ENCODE measurements at places on chromosomes 5 and 9.

GRCh38 chr5:73690015-73690414 is 64.0 kb downstream of the ARHGEF28 start:
- no peak for DNase-seq

DNA sequence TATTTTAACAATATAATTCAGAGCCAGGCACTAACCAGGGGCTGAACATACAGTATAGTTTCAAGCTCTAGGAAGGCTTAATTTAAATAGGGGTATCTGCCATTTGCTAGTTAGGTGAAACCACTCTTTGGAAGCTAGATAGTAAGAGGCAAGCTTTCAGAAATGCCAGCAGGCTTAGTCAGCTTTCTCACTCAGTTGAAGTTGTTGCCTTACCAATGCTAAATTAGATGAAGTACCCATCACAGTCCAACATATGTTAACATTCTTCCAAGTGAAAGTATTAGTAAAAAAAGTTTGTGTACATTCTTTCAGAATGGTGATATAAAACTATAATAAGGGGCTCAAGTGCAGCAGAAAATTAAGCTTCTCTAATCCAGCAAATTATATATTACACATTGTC is 215.0 kb downstream of the CNTLN start:
- DNase-seq = peak; percentile 26

DNA sequence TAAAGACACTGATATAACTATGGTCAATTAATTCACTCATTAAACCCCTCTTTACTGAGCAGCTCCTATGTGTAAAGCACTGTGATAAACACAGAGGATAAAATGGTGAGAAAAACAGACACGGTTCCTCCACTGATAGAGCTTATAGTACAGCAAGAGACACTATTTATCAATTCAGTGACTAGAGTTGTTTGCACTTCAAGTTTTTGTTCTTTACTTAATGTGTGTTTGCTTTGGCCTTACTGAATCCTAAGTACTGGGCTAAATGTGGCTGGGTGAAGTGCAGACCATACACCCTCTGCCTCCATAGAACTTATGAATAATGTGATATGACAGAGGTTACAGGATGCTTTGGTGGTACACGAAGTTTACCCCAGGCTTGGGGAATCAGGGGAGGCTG is 80.1 kb upstream of the ITGA1 start:
- DNase-seq = no peak

- peak; percentile 84 for DNase-seq
These were observed 42.8 kb upstream of the STXBP1 start for GRCh38 chr9:127568971-127569885.

DNA sequence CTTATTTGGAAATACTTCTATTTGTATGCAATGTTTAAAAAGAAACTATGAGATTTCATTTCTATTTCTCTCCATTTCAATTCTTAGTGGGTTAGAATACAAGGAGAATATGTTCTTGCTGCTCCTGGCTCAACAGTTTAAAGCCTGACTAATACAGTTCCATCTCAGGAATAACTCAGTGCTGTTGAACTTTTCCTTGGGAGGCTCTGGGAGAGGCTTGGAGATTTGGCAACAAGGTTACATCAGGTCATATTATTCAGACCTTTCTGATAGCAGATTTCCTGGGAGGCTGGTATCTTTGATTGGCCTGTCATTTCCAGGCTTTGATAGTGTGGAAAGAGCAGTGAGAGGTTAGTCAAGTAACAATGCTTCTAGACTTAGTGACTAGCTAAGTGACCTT is 481.7 kb upstream of the KLF4 start:
- DNase-seq = no peak

DNA sequence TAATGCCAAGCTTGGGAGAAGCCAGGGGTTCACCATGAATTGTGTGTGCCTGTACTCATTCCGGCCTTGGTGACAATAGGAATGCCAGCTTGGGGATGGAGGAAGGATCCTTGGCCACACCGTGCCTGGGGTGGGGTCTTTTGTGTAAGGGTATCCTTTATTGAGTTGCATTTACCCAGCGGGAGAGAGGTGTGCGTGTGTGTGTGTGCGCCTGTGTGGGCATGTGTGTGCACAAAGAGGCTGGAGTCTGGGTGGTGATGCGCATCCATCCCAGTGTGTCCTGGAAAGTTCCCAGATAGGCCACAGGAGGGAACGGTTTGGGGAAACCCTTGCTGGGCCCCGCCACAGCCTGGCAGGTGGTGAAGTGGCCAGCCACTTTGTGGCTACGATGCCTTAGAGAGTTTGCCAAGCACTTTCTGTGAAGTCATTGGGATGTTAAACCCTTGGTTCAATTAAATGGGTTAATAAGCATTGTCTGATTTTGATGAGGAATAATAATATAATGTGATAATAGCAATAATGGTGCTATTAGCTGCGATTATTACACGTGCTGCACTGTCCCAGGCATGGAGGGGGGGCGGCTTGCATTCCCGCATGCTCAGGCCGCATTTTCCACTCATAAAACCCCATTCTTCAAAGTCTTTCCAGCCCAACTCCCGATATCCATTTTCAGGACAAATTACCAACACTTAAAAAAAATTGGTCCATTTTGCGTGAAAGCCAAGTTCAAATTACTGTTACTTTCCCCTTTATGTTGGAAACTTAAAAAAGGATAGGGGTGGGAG is 13.7 kb downstream of the PITX1 start:
- no peak for DNase-seq

DNA sequence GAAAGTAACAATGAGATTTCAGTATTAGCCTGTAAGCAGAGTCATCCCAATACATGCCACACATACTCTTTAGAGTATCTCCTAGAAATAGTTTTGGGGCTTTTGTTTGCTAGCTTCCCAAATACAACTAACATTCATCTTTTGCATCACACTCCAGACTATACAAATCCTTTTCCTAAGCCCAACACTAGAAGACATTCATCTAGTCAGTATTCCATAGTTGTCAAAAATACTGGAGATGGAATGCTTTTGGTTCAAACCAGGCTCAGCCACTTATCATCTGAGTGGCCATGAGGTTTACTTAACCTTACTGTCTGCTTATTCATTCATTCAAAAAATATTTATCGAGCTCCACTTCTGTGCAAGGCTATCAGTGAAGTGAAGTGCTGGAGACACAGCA is 205.1 kb upstream of the SGCD start:
- DNase-seq = no peak

- no peak for DNase-seq
These were observed 76.6 kb downstream of the PPIC start for GRCh38 chr5:122959740-122960445.

DNA sequence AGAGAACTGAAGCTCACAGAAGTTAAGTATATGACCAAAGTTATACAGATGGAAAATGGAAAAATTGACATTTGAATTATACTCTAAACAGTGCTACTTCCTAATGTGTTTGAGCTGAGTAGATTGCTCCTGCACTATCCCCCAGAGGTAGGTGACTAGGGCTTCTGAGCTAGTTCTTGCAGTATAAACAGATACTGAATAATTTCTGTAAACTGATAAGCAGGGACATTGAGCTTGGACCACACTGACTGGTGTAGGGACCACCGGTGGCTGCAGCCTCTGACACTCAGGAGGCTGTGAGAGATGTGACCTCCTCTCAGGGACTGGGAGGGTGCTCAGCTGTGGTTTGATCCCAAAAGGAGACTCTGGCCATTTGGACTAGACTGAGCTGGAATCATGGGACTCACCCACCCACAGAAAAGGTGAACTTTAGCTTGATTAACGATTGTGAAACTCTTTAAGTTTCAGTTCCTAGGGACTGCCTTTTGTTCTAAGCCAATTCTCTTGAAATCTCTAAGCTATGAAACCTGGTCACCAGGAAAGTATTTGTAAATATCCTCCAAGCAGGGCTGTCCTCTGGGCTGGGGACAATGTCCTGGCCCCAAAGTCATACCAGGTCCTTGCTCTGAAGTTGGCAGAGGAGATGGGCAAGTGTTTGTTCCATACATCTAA is 291.5 kb downstream of the SEC61B start:
- DNase-seq = no peak

GRCh38 chr9:120478208-120478607 is 101.8 kb downstream of the CDK5RAP2 start:
- peak; percentile 13 for DNase-seq

DNA sequence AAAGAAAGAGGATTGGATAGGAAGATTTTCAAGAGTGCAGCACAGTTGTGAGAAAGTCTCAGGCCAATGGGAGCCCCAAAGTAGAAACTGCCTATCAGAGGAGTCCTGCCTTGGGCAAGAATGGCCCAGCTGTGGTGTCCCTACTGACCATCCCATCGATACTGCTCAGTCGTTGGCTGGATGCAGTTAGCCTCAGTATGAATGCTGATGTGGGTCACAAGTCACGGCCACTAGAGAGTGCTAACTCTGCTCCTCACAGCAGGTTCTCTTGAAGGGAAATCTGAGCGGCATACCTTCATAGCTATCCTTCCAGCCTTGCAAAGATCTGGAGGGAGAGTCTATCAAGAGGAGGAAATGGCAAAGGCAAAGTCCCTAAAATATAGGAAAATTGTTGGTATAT is 11.6 kb upstream of the CETN3 start:
- DNase-seq = peak; percentile 11

DNA sequence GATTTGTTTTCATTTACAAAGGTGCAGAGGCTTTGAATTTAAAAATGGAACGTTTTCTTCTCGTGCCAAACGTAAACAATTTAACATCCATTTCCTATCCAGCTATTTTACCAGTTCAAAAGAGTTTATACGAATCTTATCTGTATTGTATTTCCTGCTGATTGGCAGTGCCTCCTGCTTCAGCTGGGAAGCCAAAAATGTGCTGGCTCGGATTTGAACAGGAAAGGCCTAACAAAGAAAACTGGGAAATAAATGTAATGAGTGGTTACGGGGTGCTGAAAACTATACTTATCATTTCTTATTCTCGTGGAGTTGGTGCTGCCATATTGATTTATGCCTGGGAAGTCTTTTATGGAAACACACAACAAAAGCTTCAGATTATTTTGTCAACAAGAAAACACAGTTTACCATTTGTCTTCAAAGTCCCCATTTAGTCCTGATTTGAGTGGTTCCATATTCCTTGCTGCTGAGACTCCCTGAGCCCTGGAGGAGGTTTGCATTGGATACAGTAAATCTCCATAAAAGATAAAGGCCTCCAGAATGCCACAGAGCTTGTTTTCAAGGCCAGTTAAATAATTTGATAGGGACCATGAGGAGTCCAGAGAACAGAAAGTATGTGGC is 507.4 kb downstream of the RASEF start:
- DNase-seq = no peak

DNA sequence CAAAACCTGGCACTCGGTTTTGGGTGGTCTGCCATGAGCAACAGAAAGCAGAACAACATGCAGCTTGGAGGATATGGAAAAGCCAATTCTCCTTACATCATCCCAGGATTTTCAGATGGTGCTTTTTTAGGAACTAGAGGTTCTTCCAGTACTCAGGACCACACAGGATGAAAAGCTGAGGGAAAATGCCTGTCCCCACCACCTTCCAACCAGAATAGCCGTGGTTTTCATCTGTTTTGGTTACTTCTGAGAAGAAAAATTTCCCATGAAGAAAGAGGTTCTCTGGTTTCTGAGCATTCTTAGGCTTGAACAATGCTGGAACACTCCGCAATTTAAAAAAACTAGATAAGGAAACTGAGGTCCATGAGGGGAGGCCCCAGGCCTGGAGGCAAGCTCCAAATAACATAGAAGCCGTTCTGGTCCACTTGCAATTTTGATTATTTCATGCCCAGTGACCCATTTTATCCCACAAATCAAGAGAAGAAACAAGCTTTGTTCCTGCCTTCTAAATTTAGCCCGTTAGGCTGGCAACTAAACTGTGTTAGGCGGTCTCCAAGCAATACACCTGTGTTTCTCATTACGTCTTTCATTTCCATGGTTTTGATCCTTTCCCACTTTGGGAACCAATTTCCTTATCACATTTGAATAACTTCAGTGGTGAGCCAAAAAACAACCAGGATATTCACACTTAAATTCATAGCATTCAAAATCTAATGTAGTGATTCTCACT is 79.2 kb upstream of the SPIN1 start:
- DNase-seq = no peak

- DNase-seq = no peak
These were observed 367.7 kb downstream of the PRELID2 start for GRCh38 chr5:145467446-145467845.

- peak; percentile 6 for DNase-seq
These were observed 236.3 kb downstream of the ARHGAP26 start for GRCh38 chr5:143006501-143006900.

DNA sequence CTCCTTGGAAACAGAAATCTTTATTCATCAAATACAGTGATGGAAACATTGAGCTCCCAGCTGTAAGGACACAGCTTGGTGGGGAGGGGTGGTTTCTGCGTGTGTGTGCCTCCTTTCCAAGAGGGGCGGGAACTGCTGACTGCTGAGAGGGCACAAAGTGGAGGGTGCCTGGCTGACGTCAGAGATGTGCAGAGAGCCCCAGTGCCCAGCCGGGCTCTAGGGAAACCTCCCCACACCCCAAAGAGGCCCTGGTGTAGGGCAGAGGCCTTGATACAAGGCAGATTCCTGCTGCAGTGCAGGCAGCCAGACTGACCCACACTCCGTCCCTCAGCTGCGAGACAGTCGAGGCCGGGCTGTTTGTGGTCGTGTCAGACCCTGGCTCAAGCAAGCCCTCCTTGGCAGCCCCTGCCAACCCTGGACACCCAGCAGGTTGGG is 191.0 kb downstream of the CACNA1B start:
- DNase-seq = no peak

GRCh38 chr5:131375351-131375750 is 111.5 kb downstream of the CDC42SE2 start:
- DNase-seq = no peak

GRCh38 chr9:14271093-14271673 is 42.8 kb downstream of the NFIB start:
- peak; percentile 61 for DNase-seq

GRCh38 chr9:112556497-112557442 is 70.1 kb downstream of the KIAA1958 start:
- peak; percentile 87 for DNase-seq

DNA sequence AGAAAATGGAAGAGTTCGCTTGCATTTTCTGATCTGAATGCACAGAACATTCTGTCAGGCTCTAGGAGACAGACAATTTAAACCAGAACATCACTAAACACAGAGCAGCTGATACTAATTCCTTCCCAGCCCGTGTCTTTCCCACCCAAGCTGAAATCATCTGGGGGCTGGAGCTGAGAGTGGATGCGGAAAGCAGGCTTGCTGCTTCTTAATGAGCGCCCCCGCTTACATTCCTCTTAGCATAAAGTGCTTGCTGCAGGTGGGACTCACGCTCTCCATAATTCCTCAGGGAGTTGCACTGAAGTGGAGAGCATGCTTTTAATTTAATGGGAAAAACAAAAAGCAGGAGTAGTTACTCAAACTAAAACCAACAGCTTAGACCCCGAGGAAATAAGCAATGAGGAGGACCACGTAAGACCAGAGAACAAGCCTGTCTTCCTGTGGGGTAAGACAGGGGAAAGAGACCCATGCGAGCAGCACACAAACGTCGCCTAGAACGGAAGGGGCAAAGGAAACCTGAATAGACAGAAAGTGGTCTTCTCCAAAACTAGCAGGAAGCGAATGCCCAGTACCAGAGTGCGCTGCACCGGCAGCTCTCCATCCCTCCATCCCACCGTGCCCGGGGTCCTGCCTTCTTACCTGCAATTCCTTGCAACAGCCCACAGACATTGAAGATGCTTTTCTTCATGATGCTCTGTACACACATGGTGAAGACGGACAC is 139.3 kb downstream of the LHFPL2 start:
- DNase-seq = no peak

GRCh38 chr5:6543346-6543730 is 89.5 kb downstream of the NSUN2 start:
- DNase-seq = no peak
